ENCODE measurements at places on chromosomes 7 and 10.
A peak's percentile ranks its signal among the peaks of the same experiment; 100 is the strongest.

GRCh38 chr10:19629567-19629966 lies 186.7 kb upstream of the PLXDC2 start:
- DNase-seq = no peak

- DNase-seq = no peak
These were observed 70.0 kb upstream of the SFMBT2 start for GRCh38 chr10:7480742-7481367.

- no peak for DNase-seq
These were observed 49.5 kb downstream of the GNAI1 start for GRCh38 chr7:80183900-80184685.

GRCh38 chr7:131110297-131111080 lies 217.2 kb upstream of the MKLN1 start:
- DNase-seq = no peak

DNA sequence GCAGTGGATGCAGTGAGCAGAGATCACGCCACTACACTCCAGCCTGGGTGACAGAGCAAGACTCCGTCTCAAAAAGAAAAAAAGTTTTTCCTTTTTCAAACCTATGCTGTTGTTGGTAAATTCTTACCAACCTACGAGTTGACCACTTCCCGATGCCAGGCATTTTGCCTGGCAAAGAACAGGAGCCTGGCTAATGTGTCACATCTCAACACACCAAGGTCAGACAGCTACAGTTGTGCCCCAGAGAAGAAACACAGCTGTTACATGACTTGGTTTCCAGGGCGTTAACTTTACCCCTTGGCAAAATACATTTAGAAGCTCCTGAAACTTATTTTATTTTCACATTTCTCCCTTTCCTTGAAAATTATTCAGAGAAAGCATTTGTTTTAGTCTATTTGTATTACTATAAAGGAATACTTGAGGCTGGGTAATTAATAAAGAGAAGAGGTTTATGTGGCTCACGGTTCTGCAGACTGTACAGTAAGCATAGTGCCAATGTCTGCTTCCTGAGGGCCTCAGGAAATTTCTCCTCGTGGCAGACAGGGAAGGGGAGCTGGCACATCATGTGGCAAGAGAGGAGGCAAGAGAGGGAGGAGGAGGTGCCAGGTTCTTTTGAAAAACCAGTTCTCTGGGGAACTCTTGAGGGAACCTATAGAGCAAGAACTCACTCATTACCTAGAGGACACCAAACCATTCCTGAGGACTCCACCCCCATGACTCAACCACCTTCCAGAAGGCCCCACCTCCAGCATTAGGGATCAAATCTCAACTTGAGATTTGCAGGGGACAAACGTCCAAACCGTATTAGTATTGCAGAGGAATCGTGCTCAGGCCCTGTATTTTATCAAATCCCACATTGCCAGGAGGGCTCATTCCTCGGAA lies 83.3 kb downstream of the PAXIP1 start:
- DNase-seq = no peak

GRCh38 chr10:78899996-78900714 lies 168.6 kb upstream of the ZMIZ1 start:
- DNase-seq = no peak

- no peak for DNase-seq
These were observed 23.5 kb downstream of the CNOT4 start for GRCh38 chr7:135486261-135486920.

DNA sequence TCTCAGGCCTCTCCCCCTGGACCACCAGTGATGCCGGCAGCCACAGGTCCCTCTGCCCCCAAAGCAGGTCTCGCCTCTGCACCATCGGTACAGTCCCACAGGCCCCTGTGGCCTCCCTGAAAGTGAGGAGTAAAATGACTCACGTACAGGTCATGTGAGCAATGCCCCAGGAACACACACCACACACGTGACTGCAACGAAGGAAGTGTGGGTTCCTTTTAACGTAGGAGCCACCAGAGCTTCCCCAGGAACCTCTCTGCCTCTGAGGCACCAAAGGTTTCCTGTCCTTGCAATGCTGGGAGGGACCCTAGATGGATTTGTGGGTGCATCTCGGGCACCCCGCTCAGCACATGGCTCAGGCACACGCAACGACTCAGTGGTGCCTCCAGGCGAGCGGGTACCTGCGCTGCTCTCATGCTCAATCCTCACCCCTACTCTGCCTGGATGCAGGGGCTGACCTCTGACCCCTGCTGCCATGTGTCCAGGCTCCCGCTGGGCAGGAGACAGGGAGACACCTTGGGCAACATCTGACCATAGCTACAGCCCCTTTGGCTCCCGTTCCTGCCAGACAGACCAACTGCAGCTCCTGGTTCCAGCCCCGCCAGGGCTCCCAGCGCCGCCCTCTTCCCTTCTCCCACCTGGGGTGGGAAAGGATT lies 120.7 kb downstream of the PRKAG2 start:
- peak; percentile 36 for DNase-seq

- DNase-seq = no peak
These were observed 78.1 kb downstream of the HDAC9 start for GRCh38 chr7:18573410-18574234.

GRCh38 chr7:87218796-87219544 lies 562 bp downstream of the TMEM243 start:
- DNase-seq = no peak

GRCh38 chr7:78254726-78255055 lies 456.1 kb downstream of the PHTF2 start:
- no peak for DNase-seq

DNA sequence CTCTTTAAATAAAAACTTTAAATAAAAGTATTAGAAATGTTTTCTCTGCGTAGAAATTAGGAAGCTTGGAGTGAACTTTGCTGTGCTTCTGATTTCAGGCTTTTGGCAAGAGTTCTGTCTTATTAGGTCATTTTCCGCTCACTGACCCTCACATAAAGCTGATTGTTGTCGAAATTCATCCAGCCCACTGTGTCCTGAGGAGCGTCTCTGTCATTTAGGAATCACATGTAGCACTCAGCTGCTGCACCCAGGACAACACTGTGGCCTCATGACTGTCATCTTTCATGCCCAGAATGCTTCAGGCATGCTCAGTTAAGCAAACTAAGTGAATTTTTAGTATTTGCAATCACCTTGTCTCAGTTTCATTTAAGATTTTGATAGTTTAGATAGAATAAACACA lies 57.8 kb upstream of the MSRB2 start:
- DNase-seq = no peak

DNA sequence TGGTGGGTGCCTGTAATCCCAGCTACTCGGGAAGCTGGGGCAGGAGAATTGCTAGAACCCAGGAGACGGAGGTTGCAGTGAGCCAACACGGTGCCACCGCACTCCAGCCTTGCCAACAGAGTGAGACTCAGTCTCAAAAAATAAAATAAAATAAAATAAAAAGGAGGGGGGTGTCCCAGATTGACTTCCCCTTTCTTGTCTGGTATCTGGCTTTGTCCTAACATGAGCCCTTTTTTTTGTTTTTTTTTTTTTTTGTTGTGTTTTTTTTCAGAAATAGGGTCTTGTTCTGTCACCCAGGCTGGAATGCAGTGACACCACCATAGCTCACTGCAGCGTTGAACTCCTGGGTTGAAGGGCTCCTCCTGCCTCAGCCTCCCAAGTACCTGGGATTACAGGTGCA lies 4.7 kb downstream of the CASP2 start:
- DNase-seq = no peak

DNA sequence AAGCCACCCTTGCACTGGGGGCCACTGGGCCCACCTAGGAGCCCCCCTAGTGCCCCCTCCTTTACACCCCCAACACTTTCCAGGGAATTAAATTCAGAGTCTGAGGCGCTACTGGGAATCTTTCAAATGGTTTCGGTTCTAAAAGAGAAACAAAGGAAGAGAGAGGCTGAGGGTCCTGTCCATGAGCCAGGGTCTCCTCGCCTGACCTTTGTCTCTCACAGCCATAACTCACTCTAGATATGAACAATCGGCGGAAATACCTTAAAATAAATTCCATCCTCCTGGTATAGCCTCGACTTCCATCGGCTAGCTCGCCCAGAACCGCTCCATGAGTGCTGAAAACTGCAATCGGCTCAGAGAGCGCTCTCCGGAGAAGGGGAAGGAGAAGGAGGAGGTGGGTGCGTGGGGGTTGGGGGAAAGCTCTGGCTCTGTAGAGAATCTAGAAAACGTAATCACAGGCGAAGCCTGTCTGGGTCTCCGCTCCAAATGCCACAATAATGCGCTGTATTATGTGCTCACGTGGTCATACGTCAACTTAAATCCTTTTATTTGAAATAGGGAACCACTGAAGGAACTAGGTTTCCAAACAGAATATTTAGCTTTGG lies 12.6 kb downstream of the HOXA4 start:
- no peak for DNase-seq

GRCh38 chr7:7183061-7183837 lies 905 bp downstream of the C1GALT1 start:
- DNase-seq = peak; percentile 22

DNA sequence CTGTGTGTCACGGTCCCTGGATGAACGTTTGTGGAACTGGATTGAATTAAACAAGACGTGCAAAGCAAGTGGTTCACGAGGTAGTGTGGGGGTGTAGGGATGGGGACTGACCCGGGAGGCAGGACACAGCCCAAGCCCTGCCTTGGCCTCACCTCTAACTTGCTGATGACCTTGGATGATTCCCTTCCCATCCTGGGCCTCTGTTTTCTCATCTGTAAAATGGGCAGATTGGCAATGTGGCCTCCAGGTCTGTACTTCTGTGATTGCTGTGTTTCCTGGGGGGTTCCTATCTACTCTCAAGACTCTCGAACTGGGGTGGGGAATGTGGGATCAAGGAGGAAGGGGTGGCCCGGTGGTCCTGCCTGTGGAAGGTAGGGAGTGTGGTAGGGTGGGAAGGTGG lies 6.0 kb upstream of the PSMG3 start:
- no peak for DNase-seq

GRCh38 chr10:112732277-112732921 lies 217.6 kb upstream of the TCF7L2 start:
- no peak for DNase-seq

- DNase-seq = no peak
These were observed 78.0 kb downstream of the SAMD9 start for GRCh38 chr7:93039786-93040185.

DNA sequence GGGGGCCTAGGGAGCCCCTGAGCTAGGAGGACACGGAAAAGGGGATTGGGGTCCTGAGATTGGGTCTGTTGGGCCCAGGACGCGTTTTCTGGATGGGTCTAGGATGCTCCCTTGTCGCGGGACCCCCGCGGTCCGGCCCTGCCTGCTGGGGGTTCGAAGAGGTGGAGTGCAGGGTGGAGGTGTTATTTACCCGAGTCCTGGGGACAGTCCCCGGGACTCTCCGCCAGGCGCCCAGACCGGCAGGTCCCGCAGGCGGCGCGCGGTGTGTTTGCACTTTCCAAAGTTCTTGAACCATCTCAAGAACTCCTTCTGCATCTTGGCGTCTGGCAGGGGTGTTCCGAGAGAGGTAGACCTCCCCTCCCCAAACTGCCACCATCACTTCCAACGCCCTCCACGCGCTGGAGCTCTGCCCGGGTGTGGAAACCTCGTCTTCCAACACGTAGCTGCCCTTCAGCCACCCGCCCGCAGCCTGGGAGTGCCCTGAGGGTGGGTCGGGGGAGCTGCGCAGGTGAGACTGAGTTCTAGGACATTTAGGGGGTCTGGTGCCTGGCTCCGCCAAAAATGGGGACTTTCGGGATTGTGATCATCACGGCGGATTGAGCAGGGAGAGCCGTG lies 569 bp downstream of the CAV1 start:
- no peak for DNase-seq

DNA sequence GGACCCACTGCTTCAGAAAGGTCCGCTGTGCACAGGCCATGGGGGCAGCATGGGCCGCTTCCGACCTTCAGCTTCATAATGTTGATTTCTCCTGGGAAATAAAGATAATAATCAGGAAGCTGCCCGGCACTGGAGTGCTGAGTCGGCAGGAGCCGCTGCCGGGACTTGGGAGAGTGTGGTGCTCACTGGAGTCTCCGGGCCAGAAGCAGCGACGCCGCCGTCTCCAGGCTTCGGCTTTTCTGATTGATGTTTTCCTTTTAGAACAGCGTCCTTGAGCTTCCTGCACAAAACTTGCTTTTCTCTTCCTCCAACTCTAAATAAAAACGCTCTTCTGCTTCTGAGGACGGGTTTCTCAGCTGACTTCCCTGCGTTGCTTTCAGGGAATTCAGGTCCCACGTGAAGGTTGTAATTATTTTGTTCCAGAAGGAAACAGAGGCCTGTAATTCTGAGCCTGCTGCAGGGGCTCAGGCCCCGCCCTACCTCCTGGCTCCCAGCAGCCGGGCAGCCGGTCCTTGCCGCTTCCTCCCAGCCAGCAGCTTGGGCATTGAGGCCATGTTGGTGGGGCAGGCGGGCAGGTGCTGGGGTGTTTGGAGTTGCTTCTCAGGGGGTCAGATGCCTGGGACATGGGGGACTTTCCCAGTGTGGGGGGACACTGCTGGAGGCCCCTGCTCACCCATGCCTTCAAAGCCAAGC lies 14.7 kb downstream of the PWWP2B start:
- DNase-seq = no peak

GRCh38 chr7:12294701-12295100 lies 83.6 kb downstream of the TMEM106B start:
- DNase-seq = no peak

- DNase-seq = no peak
These were observed 28.1 kb downstream of the LRGUK start for GRCh38 chr7:134155206-134155605.

- DNase-seq = no peak
These were observed 92.9 kb upstream of the STK17A start for GRCh38 chr7:43490016-43490415.

DNA sequence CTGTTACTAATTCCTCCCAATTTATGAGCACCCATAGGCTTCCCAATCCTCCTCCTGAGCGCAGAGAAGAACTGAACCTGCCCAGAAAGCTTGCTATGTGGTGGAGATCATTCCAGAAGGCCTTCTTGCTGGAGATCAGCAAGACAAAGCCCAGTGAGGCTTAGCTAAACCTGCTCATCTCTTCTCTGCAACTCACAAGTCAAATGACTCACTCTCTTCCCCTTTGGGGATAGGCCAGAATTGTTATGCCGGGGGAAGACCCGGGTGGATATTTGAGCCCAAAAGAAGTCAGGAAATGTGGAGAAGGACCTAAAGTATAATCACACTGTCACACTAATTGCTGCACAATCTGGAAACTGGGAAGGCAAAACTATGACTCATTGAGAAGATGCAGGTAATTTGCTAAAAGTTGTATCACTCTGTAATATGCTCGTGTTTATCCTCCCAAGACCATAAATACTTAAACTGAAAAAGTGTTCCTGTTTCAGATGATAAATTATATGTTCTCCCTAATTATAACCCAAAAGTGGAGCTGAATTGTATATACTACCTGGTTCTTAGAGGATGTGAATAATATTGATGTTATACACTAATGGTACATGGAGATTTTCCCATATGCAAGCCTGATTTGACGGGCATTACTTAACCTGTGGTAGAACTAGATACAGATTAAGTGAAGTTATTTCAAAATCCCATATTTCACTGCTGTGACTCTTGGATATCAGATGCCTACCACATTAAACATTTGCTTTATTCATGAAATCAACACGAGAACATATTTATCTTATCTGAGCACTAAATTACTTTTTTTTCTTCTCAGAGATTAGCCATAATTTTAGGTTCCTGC lies 6.4 kb downstream of the NEBL start:
- DNase-seq = no peak

Data from stimulated activated CD8-positive, alpha-beta memory T cell treated with anti-CD3 and anti-CD28 coated beads, Interleukin-15, amount 100 ng/mL, for 1 hour (primary cell).